ENCODE measurements at places on chromosomes 5 and 9. TPM values are rescaled to one million over a fixed set of nuclear protein-coding genes. Genes with fewer than 3 reads are reported as not detected.

Gene POMT1
- 37.5 TPM for total RNA-seq

Gene PCDHB2
- total RNA-seq = 1.4 TPM

Gene BOD1
- 5.6 TPM for total RNA-seq

Gene PLAC8L1
- not detected for total RNA-seq

Gene CCDC192
- total RNA-seq = not detected

Gene C5orf15
- 36.5 TPM for total RNA-seq

Gene CRB2
- not detected for total RNA-seq

Gene RNF20
- 11.1 TPM for total RNA-seq

Gene TMEM245
- 63.6 TPM for total RNA-seq

Gene INSL6
- total RNA-seq = not detected

Gene C7
- total RNA-seq = 170 TPM

Gene SUSD3
- total RNA-seq = 1.9 TPM

Gene ZNF658
- total RNA-seq = 2.0 TPM

Gene CKMT2
- 0.79 TPM for total RNA-seq

Gene FBXW5
- total RNA-seq = 486 TPM

Gene OLFML2A
- 21.8 TPM for total RNA-seq

Gene GPR151
- total RNA-seq = not detected

Gene TCERG1
- 116 TPM for total RNA-seq

Gene SLC45A2
- total RNA-seq = 0.95 TPM

Gene SPATA31C1
- total RNA-seq = not detected

Gene RNF180
- total RNA-seq = 8.0 TPM

Gene ACTBL2
- not detected for total RNA-seq

Gene DENND4C
- 143 TPM for total RNA-seq

Gene GIN1
- total RNA-seq = 6.4 TPM

Gene GABRA1
- total RNA-seq = 7.9 TPM

Gene APBB3
- total RNA-seq = 42.5 TPM

Gene BTNL3
- total RNA-seq = 146 TPM

Gene PTGDS
- 6.8 TPM for total RNA-seq

Gene PROB1
- 1.1 TPM for total RNA-seq

Gene COL15A1
- total RNA-seq = 6.0 TPM

Gene CARD6
- 0.60 TPM for total RNA-seq

Gene FAM200C
- 7.8 TPM for total RNA-seq

Gene KIF12
- total RNA-seq = 21.8 TPM

Gene ENTR1
- total RNA-seq = 74.6 TPM

Gene MEGF10
- total RNA-seq = 2.9 TPM

Gene CYSTM1
- total RNA-seq = 32.8 TPM

Gene CNTNAP3B
- total RNA-seq = 39.6 TPM

Gene SLCO6A1
- total RNA-seq = not detected

Gene CCDC171
- total RNA-seq = 2.8 TPM

Gene CDH12
- total RNA-seq = 0.14 TPM

Gene IL5
- total RNA-seq = not detected

Gene SEMA5A
- total RNA-seq = 34.8 TPM
